ENCODE measurements at places on chromosomes 3 and 15. TPM values are rescaled to one million over a fixed set of nuclear protein-coding genes. Genes with fewer than 3 reads are reported as not detected.

OCA2 gene
- 0.49 TPM for total RNA-seq

CCRL2 gene
- total RNA-seq, result 0.33 TPM

BNC1 gene
- 15.3 TPM for total RNA-seq

STRC gene
- not detected for total RNA-seq

CP gene
- not detected for total RNA-seq

CCR8 gene
- total RNA-seq, result not detected

RAD51 gene
- total RNA-seq, result 3.7 TPM

C3orf22 gene
- total RNA-seq, result not detected

SLC22A14 gene
- 0.16 TPM for total RNA-seq

TPM1 gene
- total RNA-seq, result 745 TPM
